A549 treated with Hydrocortisone at 1 μM for 4 hours (cell line): ENCODE measurements at places on chromosomes 12 and 14. TPM values are rescaled to one million over a fixed set of nuclear protein-coding genes. Genes with fewer than 3 reads are reported as not detected.

The TPI1 gene
- 1,586 to 1,659 TPM (median 1,629 TPM) in 5 replicates for total RNA-seq

The RPL10L gene
- not detected in 5 replicates for total RNA-seq

The CPNE6 gene
- 0.15 to 0.17 TPM in 2 of 5 replicates, not detected in the others for total RNA-seq

The CELA1 gene
- not detected in 5 replicates for total RNA-seq

The NIN gene
- total RNA-seq, result 10.9 to 17.4 TPM (median 15.5 TPM) in 5 replicates

The SAMD15 gene
- 1.2 to 2.6 TPM (median 1.6 TPM) in 5 replicates for total RNA-seq
